Sigmoid colon (tissue), 7 donors: ENCODE measurements at places on chromosomes 7 and 10. TPM values are rescaled to one million over a fixed set of nuclear protein-coding genes. Genes with fewer than 3 reads are reported as not detected.

- DNase-seq = no peak
Measured at GRCh38 chr7:70153933-70154332, 555.7 kb downstream of the AUTS2 start.

NPC1L1 gene
- 0.54 TPM for total RNA-seq

DNA sequence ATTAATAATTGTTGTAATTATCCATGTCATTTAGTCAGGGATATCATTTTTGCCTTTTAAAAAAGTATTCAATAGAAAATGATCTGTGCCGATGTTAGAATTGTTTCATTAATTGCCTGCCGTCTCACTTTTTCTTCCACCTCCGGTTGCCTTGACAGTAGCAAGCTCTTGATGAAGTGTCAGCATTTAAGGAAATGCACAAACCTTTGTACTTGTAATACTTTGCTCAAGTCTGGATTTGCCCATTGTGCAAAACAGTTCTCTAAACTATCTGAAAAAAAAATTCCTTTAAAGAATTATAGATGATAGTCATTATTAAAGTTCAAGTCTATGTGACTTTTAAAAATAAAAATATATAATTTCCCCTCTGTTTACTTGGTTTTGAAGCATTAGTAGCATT, 619.7 kb downstream of the GATA3 start:
- no peak for DNase-seq

- no peak for DNase-seq
Measured at GRCh38 chr7:105131033-105131656, 117.1 kb downstream of the KMT2E start.

DNA sequence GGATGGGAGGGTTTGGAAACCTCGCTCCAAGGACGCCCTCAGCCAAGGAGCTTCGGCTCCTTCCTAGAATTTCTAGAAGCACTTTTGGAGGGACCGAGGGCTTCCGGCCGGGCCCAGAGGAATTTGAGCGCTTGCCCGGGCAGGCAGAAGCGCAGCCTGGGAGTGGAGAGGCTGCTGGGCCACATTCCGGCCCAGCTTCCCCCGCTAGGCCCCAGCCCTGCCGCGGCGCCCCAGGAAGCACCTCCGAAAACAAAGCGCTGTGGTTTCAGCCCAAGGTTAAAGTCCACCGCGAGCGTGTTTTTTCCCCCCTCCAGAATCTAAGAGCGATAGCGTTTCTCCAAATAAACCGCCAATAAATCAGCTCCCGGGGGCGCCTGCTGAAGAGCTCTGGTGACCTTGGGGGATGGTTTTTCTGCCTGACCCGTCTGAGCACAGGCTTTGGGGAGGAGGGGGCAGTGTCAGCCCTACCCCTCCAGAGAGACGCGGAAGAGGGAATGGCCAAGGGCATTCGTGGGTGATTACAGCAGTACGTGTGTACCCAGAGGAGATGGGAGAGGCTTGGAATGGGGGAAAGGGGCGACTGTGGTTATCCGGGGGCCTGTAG, 5.7 kb upstream of the TNRC18 start:
- no peak for DNase-seq

DNA sequence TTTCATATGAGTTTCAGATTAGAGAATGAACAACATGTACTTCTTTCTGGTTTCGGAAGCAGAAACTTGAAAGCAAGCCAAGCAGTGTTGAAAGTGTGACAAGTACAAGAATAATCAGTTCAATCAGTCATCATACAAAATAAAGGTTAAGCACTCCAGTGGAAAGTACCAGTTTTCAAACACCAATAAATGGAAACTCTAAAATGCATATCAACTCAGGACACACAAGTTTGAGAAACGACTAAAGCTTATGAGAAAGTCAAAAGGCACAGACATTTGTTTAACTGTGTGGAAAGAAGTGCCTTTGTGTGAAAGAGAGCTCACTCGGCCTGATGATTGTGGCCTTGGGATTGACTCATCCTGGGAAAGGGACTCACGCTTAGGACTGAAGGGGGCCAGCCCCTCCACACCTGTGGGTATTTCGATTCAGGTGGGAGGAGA, 60.6 kb upstream of the AKR1C1 start:
- DNase-seq = no peak

DNA sequence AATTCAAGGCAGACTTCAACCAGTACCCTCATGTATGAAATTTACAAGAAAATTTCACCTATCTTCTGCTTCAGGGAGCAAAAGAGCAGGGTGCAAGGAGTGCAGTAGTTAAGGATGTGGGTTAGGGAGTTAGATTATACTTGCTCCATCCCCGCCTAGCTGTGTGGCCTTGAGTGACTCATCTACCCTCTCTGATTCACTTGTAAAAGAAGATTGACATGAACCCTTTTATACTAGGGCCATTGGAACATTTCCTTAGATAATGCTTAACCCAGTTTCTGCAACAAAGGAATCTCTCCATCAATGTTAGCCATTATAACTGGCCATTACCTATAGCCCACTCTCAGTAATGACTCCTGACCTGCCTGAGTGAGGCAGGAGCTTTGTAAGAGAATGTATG, 10.2 kb upstream of the HSPA12A start:
- DNase-seq = peak; percentile 10

DNA sequence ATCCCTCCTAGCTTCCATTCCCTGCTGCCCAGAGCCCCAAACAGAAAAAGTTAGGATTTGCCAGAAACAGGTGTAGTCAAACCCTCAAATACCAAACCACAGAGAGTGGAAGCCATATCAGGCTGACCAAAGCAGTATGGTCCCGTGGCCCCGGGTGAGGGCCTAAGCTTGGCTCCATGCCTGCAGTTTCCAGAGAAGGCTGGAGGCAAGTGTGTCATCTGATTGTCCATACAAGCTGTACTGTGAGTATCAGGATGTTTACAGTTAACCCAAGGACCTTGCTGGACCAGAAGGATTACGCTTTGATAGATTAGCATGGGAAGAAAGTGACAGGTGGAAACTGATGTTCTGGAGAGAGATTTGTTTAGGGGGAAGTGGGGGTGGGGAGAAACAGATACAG, 96.3 kb downstream of the PRKAG2 start:
- no peak for DNase-seq

GRCh38 chr7:87959336-87959735, 25.3 kb downstream of the ADAM22 start:
- DNase-seq = no peak

KIF5B gene
- 263 TPM for total RNA-seq

GRCh38 chr7:83413424-83413823, 235.5 kb downstream of the SEMA3E start:
- DNase-seq = no peak

PAPOLB gene
- 0.49 TPM for total RNA-seq
